Activated CD4-positive, alpha-beta T cell treated with anti-CD3 and anti-CD28 coated beads, Interleukin-2, amount 50 U/mL, for 1 hour (primary cell): ENCODE measurements at places on chromosomes 16 and 17.

DNA sequence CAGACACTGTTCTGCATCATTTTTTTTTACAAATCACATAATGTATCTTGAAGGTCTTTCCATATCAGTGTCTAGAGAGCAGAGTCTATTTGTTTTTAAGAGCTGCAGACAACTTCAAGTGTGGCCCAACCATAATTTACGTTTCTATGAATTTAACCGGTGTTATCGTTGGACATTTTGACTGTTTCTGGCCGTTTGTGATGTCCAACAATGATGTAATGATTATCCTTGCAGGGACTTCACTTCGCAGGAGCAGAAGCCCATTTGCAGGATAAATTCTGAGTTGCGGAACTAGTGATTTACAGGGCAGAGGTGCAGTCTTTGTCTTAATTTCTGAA is 26.9 kb upstream of the HLF start:
- DNase-seq: no peak

GRCh38 chr17:79034931-79035485 is 11.0 kb downstream of the C1QTNF1 start:
- DNase-seq: no peak

DNA sequence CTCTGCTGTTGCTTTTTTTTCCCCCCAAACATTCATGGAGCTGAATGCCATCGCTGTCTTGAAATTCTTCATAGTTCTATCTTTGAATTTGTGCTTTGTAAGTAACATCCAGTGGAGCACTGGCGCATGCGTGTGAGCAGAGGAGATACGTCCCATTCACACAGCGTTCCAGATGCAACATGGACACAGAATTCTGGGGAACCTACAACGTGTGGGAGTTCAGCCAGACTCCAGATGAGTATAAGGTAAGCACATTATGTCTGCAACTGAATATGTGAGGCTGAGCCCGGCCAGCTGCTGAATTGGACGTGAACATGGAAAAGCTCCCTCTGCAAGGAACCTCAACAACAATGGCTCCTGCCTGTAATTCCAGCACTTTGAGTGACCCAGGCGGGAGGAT is 4.3 kb upstream of the ATP1B2 start:
- no peak for DNase-seq

DNA sequence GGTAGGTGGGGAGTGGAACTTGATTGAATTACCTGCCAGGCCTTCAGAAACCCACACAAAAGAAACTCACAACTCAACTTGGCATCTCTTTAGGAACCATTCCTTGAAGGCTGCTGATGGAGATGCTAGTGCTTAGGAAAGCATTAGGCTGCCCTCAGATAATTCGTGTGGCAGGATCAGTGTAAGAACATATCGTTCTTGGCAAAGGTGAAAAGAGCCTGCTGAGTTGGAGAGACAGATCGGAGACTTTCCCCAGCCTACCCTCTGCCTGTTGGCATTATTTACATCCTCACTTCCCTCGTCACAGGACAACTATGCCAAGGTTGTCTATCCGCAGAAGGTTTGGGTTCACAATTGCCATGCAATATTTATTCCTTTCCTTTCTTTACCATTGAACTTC is 120.0 kb upstream of the HS3ST3A1 start:
- no peak for DNase-seq

DNA sequence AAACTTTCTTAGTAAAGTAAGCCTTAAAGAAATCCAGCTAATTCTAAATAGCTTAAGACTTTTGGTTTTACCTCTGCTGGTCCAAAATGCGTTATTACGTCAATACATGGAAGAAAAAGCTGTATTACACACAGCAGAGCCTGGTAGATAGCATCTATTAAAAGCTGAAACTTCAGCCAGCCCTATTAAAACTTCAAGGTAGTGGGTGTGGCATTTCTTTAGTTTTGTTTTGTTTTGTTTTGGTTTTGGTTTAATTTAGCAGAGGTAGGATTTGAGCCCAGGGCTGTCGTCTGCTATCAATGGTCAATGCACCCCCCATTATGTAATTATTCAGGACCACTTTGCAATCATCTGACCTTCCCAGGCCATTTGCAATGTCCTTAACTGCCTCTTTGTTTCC is 318.4 kb upstream of the MAF start:
- DNase-seq: no peak

GRCh38 chr16:29811896-29812665 is at the start of gene PRRT2:
PRRT2 (plus strand) TSS chr16:29812193; CDS start chr16:29813055, 862 bp downstream.
- DNase-seq: no peak

GRCh38 chr16:73735018-73735417 is 561.6 kb upstream of the PSMD7 start:
- DNase-seq: no peak

GRCh38 chr17:45996282-45996937 is 2.6 kb upstream of the STH start:
- DNase-seq: no peak

DNA sequence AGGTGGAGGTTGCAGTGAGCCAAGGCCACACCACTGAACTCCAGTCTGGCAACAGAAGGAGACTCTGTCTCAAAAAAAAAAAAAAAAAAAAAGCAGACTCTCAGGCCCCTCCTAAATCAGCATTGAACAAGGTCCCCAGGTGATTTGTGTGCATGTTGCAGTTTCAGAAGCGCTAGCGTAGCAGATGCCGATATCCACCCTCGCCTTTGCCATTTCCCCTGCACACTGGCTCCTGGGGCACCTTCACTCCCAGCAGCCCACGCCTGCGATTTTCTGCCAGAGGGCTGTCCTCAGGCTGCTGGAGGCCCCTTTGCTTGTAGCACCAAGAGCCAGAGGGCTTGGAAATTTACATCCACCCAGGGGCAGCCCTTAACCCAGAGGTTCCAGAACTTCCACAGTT is 95.6 kb downstream of the WSCD1 start:
- no peak for DNase-seq

- no peak for DNase-seq
These were observed 9.2 kb downstream of the MPV17L start for GRCh38 chr16:15404792-15405191.

GRCh38 chr16:24515186-24515585 is 24.2 kb upstream of the RBBP6 start:
- no peak for DNase-seq

- DNase-seq: no peak
These were observed 339.0 kb downstream of the SNX29 start for GRCh38 chr16:12315330-12316136.

DNA sequence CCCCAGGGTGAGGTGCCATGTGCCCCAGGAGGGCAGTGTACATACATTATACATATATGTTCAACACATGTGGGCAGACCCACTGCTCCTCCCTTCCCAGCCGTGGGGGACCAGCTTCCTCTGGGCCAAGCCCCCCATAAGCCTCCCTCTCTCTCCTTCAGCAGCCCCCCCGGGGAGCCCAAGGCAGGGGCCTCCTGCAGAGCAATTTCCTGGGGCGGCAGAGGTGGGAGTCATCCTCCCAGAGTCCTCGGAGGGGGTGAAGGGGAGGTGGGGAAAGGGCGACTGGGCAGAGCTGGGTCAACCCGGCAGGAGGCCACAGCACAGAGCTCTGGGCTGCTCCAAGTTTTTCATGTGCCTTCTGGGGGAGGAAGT is 235.1 kb downstream of the ZNF423 start:
- DNase-seq: no peak

DNA sequence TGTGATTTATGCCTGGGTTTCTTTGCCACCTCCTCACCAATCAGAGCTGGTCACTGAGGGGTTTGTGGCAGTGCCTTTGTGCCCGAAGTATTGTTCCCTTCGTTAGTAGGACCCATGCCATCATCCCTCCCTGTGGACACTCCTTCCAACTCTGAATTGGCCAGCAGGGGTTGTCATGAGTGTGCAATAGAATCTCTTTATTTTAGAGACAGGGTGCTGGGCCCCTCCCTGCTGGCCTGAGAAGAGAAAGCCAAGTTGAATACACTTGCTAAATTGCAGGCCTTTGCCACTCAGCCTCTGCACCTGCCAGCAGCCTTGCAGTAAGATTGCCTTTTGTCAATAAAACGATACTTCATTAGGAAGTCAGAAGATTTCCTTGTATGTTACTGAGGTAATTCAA is 40.7 kb upstream of the SLC12A3 start:
- DNase-seq: no peak

GRCh38 chr17:66975614-66976378 is 11.3 kb downstream of the CACNG4 start:
- no peak for DNase-seq

DNA sequence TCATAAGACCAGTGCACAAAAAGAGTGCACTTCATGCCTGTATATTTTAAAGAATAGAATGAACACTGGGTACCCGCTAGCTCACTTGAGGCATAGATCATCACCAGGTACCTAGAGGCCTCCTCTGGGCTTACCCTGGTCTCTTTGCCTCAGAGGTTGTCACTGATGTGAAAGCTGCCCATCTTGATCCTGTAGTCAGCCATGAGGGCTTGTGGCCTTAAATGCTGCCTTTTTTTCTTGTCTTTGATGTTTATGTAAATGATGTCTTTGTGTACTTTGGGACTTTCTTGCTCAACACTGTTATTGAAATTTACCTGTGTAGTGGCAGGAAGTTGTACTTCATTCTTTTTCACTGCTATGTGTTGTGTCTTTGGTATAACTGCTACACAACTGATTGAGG is 26.8 kb upstream of the SLC5A10 start:
- DNase-seq: no peak

GRCh38 chr16:30786115-30786935 is 680 bp downstream of the ZNF629 start:
- no peak for DNase-seq

- DNase-seq: no peak
These were observed 930 bp downstream of the CHMP1A start for GRCh38 chr16:89656435-89657121.

GRCh38 chr17:74176546-74177001 is 26.9 kb upstream of the RPL38 start:
- peak; percentile 27 for DNase-seq

DNA sequence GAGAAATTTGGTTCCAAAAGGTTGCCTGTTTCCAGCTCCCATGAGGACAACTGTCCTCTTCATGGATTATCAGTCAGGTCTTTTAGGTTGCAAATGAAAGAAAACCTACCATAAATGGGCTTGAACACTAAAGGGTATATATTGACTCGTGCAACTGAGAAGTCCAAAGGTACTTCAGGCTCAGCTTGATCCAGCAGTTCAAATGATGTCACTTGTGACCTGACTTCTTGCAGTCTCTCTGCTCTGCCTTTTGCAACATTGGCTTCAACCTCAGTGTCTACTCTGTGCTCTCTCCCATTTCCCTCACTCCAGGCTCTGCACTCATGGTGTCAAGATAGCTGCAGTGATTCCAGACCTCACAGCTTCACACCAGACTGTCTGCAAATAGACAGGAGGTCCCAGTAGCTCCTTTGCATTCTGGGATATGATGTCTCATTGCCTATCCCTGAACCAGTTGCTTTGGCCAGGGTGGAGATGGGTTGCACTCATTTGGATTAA is 5.5 kb upstream of the CALB2 start:
- DNase-seq: no peak

DNA sequence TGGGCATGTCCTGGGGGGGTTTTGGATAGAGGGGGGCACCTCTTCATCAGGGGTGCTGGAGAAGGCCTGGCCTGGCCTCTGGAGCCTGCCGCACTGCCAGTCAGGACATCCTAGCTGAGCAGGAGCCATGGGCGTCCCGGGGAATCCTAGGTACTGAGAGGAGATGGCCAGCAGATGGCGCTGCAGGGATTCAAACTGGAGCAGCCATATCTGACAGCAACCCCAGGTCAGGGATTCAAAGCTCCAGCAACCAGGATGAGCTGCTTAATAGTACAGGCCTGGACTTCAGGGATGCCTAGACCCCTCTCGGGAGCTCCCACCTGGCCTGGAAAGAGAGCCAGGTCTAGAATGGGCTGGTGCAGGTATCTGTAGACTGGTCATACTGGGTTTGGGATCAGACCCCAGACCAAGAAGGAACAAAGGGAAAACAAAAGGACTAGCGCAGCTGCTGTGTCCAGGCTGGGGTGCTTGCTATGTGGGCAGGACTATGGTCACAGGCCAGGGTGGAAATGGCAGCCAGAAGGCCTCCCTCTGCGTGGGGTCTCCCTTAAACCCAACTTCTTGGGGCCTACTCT is 306.9 kb upstream of the RBFOX1 start:
- DNase-seq: no peak
